Activated effector memory CD4-positive, alpha-beta T cell treated with anti-CD3 and anti-CD28 coated beads, Interleukin-2, amount 50 U/mL, for 16 hours (primary cell): ENCODE measurements at places on chromosomes 3 and 15.
A peak's percentile ranks its signal among the peaks of the same experiment; 100 is the strongest.

DNA sequence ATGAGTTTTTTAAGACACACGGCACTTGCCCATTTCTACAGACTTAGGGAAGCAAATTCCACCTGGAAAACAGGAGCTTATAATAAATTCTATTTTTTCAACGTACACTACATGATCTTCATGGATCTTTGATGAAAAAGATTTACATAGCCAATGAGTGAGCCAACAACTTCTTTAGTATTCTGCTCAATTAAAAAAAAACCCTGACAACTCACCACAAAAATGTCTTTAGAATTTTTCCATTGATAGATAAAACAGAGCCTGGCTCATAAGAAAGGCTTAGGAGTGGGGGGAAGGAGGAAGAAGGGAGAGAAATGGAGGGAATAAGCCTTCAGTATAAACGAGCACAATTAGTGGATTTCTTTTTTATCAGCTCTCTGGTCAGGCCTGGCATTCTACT, 126.7 kb downstream of the ATP10A start:
- no peak for DNase-seq

- no peak for DNase-seq
Observed at GRCh38 chr3:187987187-187987586, 166.8 kb upstream of the LPP start.

- DNase-seq: no peak
Observed at GRCh38 chr15:25674913-25675312, 188.2 kb downstream of the ATP10A start.

- peak; percentile 73 for DNase-seq
Observed at GRCh38 chr3:197791892-197792647, 1.0 kb downstream of the LRCH3 start.

- DNase-seq: no peak
Observed at GRCh38 chr3:64411101-64411500, 185.8 kb upstream of the PRICKLE2 start.

DNA sequence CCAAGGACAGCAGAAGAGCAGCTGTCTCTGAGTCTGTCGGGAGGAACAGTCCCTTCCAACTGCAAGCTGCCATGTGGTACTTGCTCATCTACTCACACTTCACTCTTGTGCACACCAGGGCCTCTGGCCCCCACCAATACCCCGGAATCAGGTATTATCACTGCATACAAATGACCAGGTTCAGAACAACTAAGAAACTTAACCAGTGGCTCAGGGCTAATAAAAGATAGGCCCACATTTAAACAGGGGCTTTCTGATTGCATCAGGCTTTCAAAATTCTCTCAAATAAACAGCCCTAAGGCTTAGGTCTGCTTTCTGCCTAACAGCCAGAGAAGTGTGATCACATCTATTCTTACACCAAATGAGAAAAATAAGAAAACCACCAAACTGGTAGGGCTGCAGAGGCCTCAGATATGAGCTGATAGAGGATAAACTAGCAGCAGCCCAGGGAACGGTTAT, 20.7 kb downstream of the CCDC12 start:
- DNase-seq: no peak

DNA sequence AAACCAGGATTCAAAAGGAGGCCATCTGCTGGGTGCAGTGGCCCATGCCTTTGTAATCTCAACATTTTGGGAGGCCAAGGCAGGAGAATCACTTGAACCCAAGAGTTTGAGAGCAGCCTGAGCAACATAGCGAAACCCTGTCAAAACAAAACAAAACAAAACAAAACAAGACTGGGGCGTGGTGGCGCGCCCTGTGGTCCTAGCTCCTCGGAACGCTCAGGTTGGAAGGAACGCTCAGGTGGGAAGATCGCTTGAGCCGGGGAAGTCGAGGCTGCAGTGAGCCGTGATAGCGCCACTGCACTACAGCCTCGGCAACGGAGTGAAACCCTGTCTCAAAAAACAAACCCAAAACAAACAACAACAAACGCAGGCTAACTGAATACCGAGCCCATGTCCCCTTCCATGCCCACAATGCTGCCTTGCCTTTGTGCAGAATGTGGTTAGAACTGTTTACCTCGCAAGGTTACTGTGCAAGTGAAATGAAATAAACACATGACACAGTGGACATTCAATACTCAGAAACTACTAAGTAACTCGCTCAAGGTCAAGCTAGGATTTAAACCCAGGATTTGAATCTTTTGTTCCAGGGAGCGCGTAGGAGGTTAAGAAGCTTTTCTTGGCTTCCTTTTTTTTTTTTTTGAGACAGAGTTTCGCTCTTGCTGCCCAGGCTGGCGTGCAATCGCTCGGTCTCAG, 766 bp upstream of the EMC4 start:
- DNase-seq: no peak

- no peak for DNase-seq
Observed at GRCh38 chr3:39114456-39114855, 7.0 kb downstream of the TTC21A start.

- DNase-seq: no peak
Observed at GRCh38 chr3:11699083-11699427, 55.3 kb upstream of the VGLL4 start.

- no peak for DNase-seq
Observed at GRCh38 chr3:46135475-46135874, 72.6 kb downstream of the CCR1 start.

GRCh38 chr3:143084856-143085731, 34.5 kb upstream of the CHST2 start:
- DNase-seq: no peak

DNA sequence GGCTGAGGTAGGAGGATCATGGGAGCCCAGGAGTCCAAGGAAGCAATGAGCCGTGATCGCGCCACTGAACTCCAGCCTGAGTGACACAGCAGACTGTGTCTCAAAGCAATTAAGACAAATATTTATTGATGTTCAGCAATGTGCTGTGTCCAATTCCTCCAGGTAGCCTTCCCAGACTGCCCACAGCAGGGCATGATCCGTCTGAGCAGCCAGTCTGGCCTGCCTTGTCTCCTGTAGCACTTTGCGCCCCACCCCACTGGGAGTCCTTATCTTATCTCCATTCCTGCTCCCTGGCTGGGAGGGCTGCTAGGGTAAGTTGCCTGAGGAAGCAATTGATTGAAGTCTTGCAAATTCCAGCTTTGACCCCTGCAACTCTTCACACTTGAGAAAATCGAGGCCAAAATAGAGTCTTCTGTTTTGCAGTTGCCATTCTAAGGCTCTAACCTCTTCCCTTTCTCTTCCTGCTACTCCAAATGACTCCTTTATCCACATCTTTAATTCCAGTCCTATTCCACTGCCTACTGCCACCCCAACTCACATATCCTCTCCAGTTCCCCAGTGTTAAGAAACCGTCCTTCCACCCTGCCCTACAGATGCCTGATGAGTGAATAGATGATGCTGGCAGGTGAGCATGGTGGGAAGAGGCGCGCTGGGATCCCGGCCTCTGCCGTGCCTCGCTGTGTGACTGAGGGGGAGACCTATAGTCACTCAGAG, 26.9 kb upstream of the LCTL start:
- DNase-seq: no peak

DNA sequence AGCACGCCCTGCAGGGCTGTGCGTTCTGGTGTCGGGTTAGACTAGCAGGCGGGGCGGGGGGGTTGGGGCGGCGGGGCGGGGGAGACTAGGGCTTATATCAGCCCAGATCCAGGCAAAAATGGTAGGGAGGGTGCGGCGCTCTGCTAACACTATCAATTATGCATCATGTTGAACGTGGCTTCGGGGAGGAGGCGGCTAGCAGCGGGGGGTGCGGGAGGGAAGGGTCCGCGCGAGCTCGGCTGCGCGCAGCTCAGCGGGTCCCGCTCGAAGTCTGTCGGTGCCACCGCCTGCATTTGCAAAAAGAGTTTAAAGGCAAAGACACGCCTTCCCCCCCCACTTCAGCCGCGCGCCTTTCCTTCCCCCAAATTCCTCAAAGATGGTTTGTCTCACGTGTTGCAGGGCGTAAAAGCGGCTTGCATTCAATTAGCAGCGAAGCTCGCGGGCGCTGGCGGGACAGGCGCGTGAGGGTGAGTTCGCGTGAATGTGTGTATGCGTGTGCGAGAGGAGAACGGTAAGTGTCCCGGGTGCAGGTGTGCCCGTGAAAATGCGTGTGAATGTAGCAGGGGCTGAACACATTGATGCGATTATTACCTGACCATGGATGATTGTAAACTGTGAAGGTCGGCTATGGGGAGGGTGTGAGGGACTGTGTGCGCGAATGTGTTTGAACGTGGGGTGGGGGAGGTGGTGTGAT, at the start of gene ISLR2:
TSS of gene ISLR2 (plus strand) at position 432 of the 694 bp plus-strand sequence. CDS start 2,169 bp downstream, outside the sequence.
- DNase-seq: no peak
